Immature natural killer cell (primary cell): ENCODE measurements at places on chromosomes 3 and 15.

DNA sequence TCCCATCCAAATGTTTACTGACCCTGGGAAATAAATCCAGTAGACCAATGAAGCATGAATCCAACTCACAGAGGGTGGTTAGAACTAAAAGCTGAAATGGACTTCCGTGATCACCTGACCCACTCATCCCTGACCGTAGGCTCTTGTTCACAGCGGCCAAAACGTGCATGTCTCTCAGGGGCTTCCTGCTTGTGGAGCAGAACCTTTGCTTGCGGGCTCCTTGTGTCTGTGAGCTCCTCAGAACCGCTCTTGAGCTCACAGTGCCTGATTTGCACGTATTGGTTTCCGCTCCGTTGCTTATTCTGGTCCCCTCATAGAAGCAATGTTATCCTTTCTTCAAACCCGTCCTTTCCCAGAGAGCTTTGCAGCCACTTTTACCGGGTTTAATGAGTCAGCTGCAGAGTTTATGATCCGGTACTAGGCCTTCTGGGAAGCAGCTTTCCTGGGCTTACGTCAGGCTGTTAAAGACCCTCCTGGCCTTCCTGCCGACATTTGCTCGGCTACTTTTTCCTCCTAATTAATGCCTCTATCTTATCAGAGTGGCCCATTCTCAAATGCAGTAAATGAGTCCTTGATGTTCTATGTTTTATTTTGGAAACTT is 35.4 kb downstream of the LIPC start:
- no peak for DNase-seq

DNA sequence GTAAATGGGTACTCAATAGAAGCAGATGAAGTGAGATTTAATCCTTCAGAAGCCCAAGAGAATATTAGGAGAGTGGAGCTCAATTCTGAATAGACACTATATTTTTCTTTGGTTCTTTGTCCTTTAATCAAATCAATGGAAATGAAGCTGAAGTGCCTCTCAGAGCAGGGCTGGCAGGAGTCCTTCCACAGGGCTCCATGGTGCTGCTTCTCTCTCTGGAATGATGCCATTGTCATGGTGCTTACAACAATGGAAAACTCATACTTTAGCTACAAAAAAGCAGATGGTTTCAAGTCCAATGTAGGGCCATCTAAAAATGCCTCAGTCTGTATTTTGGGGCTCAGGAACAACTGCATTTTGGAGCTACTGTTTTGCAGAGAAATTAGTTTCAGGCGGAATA is 125.1 kb downstream of the SNRK start:
- DNase-seq = no peak

DNA sequence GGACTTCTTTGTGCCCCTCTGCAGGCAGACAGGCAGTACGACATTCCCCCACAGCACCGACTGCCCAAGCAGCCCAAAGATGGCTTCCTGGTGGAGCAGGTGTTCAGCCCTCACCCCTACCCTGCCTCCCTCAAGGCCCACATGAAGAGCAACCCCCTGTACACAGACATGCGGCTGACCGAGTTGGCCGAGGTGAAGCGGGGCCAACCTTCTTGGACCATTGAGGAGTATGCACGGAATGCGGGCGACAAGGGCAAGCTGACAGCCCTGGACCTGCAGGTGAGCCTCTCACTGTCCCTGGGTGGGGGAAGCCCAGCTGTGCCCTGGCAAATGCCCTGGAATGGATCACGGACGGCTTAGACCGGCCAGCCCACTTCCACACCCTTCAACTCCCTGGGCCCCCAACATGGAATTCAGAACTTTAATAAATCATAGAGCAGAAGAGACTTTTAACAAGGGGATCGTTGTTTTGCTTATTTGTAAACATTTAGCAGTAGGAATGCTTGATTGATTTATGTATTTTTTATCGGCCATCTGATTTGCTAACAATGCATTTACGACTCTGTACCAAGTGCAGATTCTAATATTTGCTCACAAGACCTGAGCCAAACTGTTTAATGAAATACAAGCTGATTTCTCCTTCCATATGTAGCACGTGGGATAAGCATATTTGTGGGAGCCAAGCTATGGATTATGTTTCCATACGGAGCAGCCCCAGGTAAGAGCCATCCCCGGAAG is 31.1 kb downstream of the MINAR1 start:
- no peak for DNase-seq

DNA sequence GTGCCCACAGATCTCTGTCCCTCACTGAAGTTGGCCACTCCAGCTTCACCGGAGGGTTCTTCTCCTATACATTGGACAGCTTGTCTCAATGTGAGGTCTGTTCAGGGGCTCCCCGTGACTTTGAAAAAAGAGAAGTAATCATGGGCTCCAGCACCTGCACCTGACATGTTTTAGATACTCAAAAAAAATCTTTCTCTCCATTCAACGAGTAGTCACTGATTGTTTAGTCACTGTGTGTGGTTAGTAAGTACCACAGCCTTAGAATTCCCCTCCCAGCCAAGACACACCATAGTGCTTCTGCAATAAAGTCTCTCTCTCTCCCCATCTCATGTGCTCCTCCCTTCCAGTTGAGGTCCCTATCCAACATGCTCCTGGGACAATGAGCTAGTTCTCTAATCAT is 18.6 kb downstream of the CCR9 start:
- no peak for DNase-seq

DNA sequence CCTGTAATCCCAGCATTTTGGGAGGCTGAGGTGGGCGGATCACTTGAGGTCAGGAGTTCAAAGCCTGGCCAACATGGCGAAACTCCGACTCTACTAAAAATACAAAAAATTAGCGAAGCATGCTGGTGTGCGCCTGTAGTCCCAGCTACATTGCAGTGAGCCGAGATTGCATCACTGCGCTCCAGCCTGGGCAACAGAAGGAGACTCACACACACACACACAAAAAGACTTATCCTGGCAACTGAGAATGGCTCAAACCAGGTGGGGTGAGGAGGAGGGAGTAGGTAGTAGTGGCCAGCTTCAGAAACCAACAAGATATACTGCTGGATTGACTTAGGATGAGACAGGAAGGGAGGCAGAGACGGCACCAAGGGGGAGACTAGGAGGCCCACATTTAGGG is 53.4 kb upstream of the APEH start:
- no peak for DNase-seq

DNA sequence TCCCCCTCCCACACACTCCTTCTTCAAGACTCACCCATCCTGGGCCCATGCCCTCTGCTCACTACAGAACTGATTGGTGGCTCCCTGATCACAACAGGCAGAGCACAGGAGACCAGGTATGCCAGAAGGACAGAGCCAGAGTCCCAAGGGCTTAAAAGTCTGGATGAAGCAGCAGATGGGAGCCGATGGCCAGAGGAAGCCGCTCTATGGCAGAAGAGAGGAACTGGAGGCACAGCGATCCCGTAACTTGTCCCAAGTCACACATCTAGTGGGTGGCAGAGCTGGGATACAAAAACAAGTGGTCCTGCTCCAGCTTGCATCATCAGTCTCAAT is 20.7 kb downstream of the ITGA11 start:
- no peak for DNase-seq

GRCh38 chr15:76335307-76336253 is 993 bp upstream of the ISL2 start:
- no peak for DNase-seq

DNA sequence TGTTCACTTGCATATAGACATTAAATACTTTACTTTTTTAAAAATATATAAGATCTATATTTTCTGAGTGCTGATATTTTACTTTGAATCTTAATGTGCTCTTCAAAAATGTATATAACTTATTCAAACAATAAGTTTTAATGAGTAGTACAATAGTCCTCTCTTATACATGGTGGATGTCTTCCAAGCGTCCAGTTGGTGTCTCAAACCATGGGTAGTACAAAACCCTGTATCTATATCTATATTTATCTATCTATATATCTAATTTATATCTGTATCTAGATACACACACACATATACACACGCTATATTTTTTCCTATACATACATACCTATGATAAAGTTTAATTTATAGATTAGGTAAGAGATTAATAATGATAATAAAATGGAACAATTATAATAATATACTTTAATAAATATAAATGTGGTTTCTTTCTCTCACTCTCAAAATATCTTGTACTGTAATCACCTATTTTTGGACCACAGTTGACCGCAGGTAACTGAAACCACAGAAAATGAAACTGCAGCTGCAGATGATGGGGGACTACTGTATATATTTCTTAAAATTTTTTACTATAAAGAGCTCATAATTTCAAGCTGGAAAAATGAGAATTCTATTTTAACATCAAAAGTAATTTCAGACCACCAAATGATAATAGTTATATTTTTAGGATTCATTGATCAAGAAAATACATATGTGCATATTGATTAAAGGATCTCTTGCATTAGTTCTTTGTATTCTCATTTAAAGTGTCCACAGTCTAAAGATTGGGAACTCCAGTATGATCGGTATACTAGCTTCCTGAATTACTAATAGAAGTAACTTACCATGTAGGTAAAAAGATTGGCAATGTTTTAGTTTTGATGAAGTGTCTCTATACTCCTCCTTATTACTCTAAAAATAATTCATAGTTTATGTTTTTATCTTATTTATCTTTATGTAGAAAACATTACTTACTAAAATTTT is 215.1 kb upstream of the MLF1 start:
- DNase-seq = no peak
